Fibroblast of skin of back (primary cell): ENCODE measurements at places on chromosomes 1 and 21.

DNA sequence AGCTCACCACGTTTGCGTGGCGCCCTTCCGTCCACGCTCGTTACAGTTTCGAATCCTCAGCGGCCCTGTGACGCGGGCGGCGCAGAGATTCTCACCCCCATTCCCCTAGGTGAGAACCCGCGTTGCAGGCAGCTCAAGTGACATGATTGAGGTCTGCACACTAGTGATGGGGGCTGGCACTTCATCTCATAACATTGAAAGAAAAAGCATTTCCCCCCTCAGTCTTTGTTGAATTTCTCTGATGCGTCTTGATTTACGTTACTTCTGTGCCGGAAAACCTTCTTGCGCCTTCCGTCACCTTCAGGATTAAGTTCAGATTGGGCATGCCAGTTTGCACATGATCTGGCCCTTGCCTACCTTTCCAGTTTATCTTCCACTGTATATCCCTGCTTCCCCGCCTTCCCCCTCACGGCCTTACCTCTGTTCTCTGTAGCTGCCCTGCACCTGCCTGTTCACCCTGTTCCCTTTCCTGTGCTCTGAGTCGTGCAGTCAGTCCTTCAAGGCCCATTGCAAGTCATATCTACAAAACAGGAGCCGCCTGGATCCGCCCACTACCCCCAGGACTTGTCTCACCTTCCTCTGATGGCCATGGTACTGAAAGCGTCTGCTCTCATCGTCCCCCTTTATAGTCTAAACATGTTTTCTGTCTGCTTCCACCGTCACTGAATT is 1.1 kb downstream of the CTPS1 start:
- DNase-seq = no peak

- DNase-seq = no peak
These were observed 19.6 kb downstream of the UBE4B start for GRCh38 chr1:10052347-10052746.

GRCh38 chr1:16903054-16903453 is 7.3 kb downstream of the RNU1-2 start:
- DNase-seq = peak; percentile 59

- DNase-seq = no peak
These were observed 1.4 kb downstream of the SH3BP5L start for GRCh38 chr1:248824301-248824700.

DNA sequence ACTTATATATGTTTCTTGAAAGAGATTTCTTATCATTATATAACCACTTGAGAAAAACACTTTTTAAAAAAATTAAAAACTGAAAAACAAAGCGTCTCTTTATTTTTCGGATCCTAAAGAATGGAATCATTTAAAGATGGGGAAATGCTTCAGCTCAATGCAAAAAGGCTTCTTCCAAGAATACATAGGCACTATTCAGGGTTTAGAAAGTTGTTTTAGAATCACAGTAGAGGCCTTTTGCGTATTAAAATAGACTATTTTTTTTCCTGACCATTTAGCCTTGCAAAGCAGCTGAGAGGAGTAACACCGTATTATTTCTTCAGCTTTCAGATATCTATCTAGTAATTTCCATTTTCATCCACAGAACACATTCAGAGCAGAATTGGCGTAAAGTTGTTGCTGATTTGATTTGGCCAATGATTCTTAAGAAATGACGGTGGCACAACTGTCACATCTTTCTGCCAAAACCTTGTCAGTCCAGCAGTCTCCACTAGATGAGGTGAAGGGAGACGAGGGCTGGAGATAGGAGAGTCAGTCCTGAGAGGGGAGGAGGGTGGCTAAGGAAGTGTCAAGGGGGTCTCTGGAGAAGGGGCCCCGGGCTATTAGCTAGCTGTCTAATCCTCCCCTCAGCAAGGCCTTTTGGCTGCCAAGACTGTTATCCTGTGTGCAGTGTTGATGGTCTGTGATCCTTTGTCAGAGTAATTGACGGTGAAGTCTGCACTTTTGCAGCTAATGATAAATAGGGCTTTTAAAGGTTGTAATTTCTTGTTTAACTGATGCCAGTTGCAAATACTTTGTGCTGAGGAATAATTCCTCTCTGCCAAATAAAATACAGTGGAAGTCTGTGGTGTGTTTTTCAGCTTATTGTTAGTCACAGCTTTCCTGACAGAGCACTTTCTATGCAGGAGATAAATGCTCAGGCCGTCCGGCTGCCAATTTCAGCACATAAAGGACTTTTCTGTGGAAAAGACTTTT is 34.7 kb downstream of the PRRX1 start:
- DNase-seq = peak; percentile 86

- DNase-seq = no peak
These were observed 25.2 kb downstream of the WNT3A start for GRCh38 chr1:228032041-228032440.

DNA sequence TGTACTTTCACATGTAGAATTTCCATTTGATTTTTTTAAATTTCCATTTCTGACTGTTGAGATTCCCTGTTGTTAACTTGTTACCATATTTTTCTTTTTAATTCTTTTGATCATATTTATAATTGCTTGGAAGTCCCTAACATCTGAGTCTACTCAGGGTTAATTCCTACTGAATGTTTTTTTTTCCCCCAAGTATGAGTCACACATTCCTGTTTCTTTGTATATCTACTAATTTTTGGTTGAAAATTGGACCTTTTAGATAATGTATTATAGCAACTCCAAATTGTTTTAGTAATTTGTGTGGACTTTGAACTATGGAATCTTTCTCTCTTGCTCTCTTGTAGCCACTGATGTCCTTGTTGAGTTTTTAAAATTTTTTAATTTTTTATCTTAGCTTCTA is 54.6 kb downstream of the STXBP3 start:
- DNase-seq = peak; percentile 53

GRCh38 chr1:10738061-10739058 is 58.1 kb downstream of the CASZ1 start:
- no peak for DNase-seq

DNA sequence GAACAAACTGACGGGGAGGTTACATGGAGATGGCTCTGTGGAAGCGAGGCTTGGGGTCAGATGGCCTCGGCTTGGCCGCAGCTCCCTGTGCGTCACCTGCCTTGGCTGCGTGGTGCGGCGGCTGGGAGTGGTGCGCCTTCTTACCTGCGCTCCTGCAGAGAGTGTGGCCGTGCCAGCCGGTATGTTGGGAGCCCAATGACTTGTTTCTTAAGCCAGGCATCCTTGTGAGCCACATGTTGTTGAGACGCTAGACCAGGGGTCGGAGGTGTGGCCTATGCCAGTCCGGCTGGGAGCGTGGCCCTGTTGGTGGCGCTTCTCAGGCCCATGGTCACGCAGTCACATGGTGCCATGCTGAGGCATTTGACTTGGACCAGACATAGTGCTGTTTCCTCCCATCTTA is 10.5 kb downstream of the SLX9 start:
- no peak for DNase-seq

DNA sequence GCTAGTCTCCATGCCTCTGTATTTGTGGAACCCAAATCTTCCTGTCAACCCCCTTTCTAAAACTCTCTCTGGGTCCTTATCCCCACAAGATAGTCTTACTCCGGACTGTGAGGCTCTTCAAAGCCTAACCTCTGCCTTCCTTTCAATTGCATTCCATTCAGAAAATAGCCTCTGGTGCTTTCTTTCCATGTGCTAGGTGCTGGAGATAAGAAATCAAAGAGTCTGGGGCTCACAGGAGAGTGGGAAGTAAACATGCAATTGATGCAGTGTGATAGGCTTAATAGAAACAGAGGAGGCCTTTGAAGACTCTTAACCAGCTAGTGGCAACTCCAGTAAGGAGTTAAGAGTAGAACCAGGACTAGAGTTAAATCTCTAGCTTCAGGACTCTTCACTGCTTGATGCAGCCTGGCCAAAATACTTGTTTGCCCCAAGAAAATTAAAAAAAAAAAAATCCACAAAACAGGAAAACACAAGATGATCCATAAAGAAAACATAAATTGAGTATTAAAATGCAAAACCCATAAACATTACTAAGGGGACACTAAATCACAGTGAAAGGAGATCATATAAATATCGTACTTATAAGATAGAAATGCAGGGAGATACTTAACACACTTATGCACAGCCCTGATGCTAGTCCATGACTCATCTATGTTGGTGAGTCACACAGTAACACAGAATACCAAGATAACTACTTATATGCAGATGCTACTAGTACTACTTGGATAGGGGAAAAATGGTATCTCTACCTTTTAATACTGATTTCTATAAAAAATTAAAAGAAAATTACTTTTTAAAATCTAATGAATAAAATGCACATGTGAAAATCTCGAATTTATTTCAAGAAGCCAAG is 341.5 kb downstream of the KCNH1 start:
- peak; percentile 92 for DNase-seq

DNA sequence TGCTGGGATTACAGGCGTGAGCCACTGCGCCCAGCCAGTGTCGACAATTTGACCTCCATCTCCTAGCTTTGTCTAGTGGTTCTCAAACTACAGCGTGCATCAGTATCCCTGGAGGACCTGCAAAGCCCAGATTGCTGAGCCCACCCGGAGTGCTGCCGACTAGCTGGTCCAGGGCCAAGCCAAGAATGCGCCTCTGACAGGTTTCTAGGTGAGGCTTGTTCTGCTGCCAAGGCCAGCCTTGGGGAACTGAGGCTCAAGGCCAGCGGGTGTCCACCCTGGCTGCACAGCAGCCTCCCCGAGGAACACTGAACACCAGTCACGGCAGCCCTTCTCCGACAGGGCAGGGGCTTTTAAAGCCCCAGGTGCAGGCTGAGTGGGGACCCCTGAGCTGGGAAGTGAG is 9.8 kb upstream of the PTTG1IP start:
- no peak for DNase-seq

GRCh38 chr1:168907053-168907452 is 178.0 kb upstream of the DPT start:
- DNase-seq = no peak

DNA sequence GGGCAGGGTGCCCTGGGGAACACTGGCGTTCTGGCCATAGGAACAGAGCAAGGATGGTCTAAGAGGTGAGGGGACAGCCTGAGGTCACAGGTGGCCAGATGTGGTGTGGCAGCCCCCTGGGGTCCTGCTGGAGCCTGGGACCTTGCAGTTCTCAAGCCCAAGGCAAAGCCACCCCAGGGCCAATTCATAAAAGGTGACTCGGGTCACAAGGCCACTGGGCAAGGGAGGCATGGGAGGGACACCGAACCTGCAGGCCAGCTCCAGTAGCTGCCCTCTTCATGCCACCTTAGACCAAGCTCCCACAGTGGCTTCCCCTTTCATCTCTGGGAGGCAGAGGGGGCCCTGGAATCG is 19.3 kb downstream of the TNFRSF25 start:
- no peak for DNase-seq

GRCh38 chr1:237799762-237800474 is 90.8 kb downstream of the ZP4 start:
- peak; percentile 24 for DNase-seq

- no peak for DNase-seq
These were observed 122.6 kb downstream of the GRIK3 start for GRCh38 chr1:36911561-36912364.

DNA sequence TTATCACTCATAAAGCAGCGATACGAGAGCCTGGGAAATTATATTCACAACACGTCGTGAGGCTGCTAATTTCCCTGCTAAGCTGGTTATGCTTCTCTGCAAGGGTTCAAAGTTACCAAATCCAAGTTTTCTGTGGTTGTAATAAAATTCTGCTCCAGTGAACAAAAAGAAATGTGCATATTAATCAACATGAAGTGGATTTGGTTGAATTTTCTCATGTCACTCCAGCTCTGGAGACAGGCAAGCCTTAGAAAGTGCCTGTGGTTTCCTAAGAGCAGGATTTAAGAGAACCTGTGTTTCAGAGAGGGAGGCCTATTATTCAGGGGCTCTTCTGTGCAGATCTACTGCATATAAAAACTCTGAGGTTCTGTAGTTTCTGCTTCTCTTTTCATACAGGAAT is 87.5 kb downstream of the WLS start:
- no peak for DNase-seq

GRCh38 chr21:42164064-42164789 is 54.7 kb upstream of the ABCG1 start:
- no peak for DNase-seq

DNA sequence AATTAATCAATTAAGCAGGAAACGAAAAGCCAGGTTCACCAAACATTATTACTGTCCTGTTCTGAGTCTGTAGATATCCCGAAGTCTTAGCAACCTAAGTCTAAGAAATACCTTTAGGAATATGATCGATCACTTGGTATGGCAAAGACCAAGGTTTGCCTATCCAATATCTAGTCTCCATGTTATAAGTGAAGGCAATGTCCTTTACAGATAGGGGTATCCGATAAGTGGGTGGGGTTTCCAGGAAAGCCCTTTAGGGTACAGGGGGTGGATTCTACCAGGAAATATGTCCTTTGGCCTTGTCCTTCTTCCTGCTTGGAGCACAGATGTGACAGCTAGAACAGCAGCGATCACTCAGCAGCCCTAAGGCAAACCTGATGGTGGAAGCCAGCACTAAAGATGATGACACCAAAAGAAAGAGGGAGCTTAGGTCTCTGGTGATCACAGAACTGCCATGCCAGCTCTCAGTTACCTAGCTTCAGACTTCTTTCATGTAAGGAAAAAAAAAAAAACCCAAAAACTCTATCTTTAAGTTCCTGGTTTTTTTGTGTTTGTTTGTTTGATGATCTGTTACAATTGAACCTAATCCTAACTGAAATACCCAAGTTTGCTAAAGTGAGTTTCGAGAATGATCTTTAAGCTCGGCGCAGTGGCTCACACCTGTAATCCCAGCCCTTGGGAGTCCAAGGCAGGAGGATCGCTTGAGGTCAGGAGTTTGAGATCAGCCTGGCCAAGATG is 40.8 kb downstream of the DSTYK start:
- no peak for DNase-seq

- peak; percentile 96 for DNase-seq
These were observed 26.6 kb downstream of the IL6R start for GRCh38 chr1:154431586-154432373.

GRCh38 chr1:162695687-162696086 is 63.4 kb downstream of the DDR2 start:
- no peak for DNase-seq

GRCh38 chr1:190277107-190277506 is 200.6 kb downstream of the BRINP3 start:
- DNase-seq = no peak

DNA sequence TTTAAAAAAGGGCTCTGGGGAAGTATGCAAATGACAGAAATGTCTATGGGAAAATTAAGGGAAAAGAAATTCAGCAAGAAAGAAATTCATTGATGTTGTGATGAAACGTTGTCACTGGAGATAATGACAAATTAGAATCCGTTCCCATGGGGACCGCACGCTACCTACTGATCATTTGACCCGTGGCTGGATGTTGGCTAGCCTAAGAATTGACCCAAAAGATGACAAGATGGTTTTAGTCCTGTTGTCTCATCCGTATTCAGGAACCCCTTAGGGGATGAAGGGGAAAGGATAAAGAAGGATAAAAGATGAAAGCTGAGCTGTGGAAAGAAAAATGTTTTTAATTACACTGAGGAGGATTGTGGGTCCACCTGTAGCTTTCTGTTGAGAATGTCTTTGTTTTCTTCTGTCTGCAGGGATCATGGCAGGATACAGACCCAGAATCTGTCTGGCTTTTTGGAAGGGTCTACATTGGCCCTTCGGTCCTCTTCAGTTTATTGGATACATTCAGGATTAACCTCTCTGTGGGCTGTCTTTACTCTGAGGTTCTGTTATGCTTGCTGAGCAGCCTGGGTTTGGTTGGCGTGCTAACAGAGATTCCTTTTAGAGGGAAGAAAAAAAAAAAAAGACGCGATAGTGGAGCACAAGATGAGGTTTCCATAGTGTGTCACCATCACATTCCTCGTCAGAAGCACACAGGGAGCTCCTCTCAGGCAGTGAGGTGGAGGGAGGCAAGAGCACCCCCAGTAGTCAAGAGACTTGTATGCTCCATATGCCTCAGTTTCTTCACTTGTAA is 106.2 kb downstream of the CACHD1 start:
- DNase-seq = peak; percentile 6
